ENCODE measurements at places on chromosomes 16 and 17.

GRCh38 chr16:21097151-21097550 lies 53.5 kb downstream of the DNAH3 start:
- no peak for DNase-seq

DNA sequence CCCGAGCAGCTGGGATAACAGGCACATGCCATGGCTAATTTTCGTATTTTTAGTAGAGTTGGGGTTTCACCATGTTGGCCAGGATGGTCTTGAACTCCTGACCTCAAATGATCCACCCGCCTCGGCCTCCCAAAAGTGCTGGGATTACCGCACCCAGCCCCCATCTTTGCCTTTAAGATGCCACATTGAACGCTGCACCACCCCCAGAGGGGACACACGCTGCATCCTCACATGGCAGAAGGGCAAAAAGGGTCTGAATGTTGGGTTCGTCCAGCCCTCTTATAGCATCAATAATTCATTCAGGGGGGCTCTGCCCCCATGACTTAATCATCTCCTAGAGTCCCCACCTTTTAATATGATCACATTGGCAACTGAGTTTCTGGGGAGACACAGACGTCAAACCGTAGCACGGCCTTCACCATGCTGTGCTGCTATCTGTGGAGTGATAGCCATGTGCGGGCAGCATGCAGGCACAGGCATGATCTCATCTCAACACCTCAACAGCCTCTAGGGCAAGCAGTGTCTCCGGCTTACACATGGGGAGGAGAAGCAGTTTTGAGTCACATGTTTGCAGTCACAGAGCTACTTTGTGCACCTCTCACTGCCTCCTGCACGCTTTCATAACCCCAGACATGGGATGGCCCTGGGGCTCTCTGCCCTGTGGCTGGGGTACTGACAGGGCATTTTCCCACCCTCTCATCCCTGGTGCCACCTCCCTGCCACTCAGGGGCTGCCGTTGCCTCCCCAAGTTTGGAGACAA lies 30.0 kb downstream of the IL21R start:
- peak; percentile 12 for DNase-seq

GRCh38 chr16:11452746-11453389 lies 107.6 kb downstream of the RMI2 start:
- no peak for DNase-seq

DNA sequence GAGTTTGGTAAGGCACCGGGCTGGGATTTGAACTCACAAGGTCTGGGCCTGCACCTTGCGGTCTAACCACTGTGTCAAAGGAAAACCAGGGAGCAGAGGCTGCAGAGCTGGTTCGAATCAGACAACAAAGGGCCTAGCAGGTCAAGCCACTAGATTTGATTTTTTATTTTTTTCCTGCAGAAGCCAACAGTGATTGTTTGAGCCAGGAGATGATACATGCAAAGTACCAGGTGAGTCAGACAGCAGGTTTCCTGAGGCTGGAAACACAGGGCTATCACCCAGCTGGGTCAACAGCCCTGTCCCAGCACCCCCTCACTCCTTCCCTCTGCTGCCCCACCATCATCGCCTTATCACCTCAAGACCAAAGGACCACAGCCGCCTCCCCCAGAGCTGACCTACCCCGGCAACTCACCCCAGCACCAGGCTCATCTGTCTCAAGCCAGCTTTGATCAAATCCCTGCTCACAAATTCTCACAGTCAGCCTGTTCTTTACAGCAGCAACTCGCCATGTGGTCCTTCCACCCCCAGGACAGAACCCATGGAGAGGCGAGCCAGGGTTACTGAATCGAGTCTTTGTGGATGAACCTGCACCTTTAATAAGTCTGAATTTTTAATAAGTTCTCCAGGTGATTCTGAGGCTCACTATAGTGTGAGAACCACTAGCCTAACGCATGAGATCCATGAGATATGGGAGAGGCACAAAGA lies 13.0 kb upstream of the KRT19 start:
- no peak for DNase-seq

DNA sequence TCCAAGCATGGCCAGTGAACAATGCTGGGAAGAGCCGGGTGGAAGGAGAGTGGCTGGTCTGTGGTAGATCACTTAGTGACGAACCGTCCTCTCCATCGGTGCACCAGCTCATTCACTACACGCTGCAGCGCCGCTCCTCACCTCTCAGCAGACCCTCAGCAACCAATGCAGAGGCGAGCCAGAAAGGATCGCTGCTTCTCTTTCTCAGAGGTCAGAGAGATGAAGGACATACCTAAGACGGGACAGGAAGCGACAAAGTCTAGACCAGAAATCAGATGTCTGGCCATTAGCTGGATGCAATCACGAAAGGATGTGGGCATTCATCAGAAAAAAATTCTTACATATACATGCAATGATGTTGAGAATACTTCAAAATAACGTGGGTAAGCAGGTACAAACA lies 26.9 kb downstream of the NSMCE1 start:
- no peak for DNase-seq

- no peak for DNase-seq
Measured at GRCh38 chr17:28648698-28649097, 3.7 kb upstream of the BLTP2 start.

DNA sequence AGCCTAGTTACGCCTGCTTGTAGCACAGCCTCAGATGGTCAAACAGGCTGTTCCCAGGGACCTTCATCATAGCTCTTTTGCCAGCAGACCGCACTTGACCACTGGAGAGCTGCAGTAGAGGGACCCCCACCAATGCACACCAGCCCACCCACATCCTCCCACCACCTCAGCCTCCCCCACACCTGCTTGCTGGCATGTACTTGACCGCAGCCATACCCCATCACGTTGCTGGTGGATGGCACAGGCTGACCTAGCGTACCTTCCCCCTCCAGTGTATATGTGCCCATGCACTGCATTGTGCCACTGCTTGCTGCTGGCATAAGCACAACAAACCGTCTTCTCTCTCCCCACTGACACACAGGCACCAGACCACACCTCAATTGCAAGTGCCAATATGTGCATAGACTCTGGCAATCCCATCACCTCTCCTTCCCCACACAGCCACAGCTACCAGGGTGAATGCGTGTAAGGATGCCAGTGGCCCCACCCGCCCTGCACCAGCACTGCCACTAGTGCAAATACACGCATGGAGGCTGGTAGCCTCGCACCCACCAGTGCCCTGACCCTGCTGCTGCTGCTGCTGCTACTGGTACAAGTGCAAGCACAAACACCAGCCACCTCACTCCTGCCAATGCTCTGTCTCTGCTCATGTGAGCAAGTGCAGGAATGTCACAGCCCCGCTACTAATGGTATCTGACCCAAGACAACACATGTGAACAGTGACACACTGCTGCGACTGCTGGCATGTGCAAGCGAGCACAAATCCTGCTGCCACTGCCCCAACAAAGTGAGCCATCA lies 1377.6 kb downstream of the CDH11 start:
- DNase-seq = no peak

GRCh38 chr16:16830401-16830800 lies 451.5 kb downstream of the NPIPA7 start:
- no peak for DNase-seq

- no peak for DNase-seq
Measured at GRCh38 chr17:82101301-82101715, 3.3 kb upstream of the FASN start.

DNA sequence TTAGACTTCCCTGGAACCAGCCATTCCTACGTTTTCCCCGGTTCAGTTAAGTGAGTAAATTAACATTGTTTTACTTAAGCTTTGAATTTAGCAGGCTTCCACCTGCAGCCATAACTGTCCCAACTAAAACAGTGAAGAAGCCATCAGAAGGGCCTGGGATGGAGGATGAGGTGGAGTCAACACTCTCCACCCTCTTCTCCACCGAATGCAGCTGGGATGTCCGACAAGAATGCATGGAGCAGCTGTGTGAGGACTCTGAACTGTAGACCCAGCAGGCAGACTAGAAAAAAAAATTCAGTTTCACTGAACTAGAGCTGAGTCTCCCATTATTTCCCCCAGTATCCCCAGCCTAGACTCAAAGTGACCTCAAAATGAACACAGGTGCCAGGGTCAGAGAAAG lies 114.8 kb downstream of the C16orf95 start:
- DNase-seq = no peak

GRCh38 chr16:4101421-4102219 lies 14.6 kb downstream of the ADCY9 start:
- DNase-seq = no peak

GRCh38 chr16:46875243-46875642 lies 8.9 kb upstream of the GPT2 start:
- no peak for DNase-seq

GRCh38 chr17:67980456-67980855 lies 15.8 kb downstream of the C17orf58 start:
- no peak for DNase-seq

- no peak for DNase-seq
Measured at GRCh38 chr17:35089586-35090296, 26.2 kb upstream of the RFFL start.

DNA sequence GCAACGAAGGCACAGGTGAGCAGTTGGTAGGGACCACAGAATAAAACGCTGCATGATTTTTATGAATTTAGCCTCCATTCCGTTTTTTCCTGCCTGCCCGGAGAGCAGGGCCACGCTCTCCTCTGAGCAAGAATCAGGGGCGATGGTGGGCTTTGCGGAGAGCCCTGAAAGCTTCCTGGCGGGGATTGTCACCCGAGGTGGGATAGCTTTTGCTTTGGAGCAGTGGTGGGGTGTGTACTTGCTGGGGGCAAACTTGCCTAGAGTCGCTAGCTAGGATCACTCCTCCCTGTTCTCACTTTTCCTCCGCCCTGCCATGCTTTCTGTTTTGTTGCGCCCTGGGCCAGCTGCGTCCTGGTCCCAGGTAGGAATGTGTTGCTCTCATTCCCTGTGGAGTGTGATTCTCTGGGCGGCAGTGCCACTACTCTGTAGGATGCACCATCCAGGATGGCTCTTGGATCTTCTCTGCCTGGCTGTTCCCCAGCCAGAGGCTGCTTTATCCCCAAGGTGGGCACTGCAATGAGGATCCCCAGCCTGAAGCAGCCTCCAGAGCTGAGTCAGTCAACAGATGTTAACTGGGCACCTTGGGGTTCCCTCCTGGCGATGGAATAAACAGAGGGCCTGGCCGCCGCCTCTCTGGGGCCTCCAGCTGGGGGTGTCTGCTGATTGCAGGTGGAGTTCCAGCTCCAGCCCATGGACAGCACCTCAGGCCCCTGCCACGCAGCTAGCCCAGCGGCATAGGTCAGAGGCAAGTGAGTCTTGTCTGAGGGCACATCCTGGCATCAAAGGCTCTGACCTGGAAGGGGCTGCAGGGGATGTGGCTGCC lies 360.9 kb upstream of the TNRC6C start:
- DNase-seq = no peak

DNA sequence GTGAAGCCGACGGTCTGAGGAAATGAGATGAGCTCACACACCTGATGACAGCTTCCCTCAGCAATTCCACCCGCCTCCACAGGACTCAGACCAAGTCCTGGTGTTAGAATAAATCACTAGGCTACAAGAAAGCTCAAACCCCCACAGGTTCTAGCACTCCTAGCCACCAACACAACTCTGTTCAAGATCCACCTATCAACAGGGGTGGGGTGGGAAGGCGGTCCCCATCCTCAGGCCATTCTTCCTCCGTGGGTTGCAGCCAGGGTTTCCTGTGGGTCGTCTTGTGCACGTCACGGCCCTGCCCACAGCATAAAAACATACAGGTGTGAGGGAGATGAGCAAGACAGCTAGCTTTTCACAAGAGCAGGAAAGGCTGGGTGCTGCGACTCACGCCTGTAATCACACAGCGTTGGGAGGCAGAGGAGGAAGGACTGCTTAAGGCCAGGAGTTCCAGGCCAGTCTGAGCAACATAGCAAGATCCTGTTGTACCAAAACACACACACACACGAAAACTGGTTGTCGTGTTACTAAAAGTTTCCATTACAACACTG lies 81.1 kb downstream of the ANKRD11 start:
- peak; percentile 87 for DNase-seq

DNA sequence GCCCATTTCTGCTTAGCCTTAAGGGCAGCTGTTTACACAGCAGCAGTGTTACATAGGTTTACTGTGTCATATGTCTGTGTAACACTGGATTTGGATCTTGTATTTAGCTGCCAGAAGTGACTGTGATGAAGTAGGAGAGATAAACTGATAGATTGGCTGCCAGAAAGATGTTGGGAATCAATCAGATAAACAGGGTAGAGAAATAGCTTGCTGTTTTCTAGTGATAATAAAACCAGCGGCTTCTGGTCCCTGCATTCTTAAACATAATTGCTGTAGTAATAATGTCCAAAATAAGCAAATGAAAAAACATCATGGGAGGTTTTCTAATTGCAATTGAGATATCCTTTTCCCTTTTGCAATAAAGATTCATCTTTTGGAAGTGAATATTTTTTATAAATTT lies 68.7 kb downstream of the AATF start:
- DNase-seq = no peak

GRCh38 chr16:13921328-13921727 lies 1.4 kb downstream of the ERCC4 start:
- no peak for DNase-seq

DNA sequence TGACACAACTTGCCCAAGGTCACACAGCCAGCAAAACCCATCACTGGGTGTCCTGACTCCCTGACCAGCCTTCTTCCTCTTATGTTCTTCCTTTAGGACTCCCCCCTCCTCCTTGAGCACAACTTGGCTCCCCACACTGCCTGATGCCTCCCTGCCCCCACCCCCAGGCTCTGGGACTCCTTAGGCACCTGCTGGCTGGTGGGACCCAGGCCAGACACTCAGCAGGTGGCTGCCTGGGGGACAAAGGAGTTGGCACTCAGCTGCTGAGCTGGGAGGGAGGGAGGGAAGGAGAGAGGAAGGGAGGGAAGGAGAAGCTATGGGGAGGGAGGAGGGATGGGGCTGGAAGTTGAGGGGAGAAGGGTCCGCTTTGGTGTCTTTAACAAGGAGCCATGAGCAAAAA lies 8.0 kb downstream of the SEZ6 start:
- DNase-seq = no peak

DNA sequence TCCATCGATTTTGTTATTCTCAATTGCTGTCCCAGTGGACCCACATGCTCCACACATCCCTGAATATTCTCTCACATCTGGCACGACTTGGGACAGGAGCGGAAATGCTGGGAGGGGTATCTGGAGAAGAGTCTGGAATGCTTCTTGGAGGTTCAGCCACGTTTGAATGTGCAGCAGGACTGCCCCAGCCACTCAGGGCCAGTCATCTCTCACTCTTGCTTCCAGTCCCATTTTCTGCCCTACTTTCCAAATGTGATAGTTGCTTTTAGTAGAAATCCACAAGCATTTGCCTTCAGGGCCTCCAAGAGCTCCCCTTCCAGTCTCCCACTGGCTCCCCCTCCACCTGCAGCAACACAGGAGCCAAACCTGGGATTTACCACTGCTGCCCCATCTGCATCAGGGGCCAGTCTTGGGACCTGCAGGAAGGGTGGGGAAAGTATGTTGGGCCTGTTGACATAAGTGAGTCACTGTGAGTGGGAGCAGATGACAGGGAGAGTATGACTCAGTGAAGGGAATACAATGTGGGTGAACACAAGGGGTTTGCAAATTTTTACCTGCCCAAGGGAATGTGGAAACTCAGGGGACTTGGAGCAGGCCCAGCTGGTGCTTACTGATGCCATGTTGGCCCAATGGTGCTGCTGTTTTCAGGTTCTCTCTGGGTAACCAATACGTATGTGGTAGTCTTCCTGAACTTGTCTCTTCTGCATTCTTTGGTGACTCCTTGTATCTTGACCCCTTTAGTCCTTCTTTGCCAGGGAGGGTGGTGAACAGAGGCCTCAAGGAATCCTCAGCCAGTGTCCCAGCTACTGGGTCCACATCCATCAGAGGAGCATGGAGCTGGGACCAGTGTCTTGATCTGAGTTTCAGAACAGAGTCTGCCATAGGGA lies 78.8 kb upstream of the CRHR1 start:
- DNase-seq = no peak

- DNase-seq = peak; percentile 29
Measured at GRCh38 chr17:78781104-78781892, 775 bp downstream of the CYTH1 start.

GRCh38 chr16:1890024-1890707 lies 18.2 kb upstream of the MEIOB start:
- no peak for DNase-seq

Data from central memory CD8-positive, alpha-beta T cell (primary cell).